ENCODE measurements at places on chromosomes 4 and X.

GRCh38 chr4:8682725-8683124, 90.2 kb downstream of the CPZ start:
- no peak for DNase-seq

DNA sequence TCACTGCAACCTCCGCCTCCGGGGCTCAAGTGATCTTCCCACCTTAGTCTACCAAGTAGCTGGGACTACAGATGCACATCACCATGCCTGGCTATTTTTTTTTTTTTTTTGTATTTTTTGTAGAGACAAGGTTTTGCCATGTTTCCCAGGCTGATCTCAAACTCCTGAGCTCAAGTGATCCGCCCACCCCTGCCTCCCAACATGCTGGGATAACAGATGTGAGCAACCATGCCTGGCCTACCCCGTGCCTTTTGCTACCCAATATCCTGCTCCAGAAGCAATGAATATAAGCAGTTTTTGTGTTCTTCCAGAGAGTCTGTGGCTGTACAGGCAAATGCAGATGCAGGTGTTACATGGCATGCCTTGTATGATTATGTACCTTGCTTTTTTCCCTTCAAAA, 50.5 kb downstream of the TBC1D14 start:
- no peak for DNase-seq

DNA sequence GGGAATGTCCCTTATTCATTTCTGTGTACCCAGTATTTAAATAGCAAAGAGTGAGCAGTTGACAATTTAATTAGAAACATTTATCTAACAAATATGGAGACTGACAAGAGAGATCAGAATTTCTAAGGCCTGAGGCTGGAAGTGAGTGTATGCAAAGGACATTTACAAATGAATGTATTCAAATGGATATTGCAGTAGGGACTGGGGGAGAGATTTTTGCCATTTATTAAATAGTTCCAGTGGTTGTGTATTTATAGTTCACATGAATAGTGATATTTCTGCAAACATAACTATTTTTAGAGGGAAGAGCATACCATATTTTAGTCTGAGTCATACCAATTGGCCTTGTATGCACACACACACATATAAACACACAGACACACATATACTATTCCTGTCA, 592.4 kb downstream of the GLUD2 start:
- DNase-seq = no peak

- no peak for DNase-seq
These were observed 279.2 kb downstream of the STK32B start for GRCh38 chr4:5330339-5330989.

DNA sequence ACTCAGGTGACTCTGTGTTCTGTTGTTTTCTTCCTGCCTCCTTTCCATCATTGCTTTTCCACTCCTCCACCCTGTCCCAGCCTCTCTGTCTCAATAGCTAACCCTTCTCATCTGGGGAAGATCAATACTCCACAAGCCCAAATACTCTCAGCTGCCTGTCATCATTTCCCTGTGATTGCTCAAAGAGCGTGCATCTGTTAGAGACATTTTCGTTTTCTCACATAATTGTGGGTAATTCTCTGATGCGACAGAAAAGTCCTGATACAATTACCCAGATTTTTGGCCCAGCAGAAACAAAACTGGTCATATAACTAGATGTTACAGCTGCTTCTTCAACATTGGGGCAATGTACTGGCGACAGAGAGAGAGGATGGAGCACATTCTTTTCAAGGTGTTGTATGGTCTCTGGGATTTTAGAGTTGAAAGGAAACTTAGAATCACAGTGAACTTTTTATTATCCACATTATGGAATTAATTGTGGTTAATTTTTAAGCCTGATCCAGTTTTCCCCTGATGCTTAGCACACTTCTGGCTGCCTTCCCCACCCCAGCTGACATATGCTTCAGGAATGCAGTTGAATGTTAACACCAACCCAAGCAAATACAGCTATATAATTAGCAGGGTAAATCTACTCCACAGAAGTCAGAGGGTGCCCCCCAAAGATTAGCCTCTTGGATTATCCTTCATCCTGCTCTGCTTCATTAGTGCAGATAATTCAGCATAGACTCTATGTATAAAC, 171.4 kb upstream of the ANXA3 start:
- DNase-seq = no peak

GRCh38 chr4:142874684-142875083, 28.6 kb upstream of the INPP4B start:
- no peak for DNase-seq

DNA sequence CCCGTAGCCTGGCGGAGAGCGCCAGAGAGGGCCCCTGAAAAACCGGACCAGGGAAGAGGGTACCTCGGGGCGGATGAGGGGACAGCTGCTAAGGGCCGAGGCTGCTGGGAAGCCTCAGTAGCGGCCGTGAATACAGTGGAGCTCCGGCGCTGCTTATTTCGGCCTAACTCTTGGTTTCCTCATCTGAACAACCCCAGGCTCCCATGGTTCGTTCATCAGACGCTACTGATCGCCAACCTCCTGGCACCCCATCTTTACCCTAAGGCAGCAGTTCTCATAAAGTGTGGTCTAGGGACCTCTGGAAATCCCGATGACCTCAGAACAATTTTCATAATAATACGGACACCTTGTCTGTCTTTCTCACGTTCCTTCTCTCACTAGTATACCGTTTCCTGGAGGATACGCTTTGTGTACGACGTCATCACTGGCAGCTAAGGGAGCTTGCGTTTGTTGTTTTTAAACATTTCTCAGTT, 645 bp upstream of the RAB28 start:
- peak; percentile 23 for DNase-seq

- DNase-seq = no peak
These were observed 76.2 kb downstream of the DOCK11 start for GRCh38 chrX:118571836-118572235.

DNA sequence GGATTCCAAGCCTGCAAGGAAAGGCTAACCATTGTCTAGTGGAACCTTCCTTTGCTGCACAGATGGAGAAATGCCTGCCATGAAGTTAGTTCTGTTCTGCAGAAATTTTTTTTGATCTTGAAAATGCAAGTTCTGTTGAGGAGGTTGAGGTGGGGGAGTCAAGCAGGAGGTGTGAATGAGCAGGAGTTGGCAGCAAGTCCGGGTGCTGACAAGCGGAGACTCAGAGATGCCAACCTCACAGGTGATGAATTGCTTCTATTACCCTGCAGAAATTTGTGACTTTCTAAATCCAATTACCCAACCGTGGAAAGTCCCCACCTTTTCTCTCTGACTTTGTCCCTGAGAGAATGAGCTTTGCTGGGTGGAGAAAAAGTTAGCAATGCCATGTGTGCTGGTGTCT, 350.1 kb downstream of the DHRSX start:
- DNase-seq = no peak

- no peak for DNase-seq
These were observed 25.4 kb upstream of the LIMCH1 start for GRCh38 chr4:41512596-41512995.

- DNase-seq = peak; percentile 54
These were observed 175.5 kb downstream of the DHRSX start for GRCh38 chrX:2325076-2325784.

DNA sequence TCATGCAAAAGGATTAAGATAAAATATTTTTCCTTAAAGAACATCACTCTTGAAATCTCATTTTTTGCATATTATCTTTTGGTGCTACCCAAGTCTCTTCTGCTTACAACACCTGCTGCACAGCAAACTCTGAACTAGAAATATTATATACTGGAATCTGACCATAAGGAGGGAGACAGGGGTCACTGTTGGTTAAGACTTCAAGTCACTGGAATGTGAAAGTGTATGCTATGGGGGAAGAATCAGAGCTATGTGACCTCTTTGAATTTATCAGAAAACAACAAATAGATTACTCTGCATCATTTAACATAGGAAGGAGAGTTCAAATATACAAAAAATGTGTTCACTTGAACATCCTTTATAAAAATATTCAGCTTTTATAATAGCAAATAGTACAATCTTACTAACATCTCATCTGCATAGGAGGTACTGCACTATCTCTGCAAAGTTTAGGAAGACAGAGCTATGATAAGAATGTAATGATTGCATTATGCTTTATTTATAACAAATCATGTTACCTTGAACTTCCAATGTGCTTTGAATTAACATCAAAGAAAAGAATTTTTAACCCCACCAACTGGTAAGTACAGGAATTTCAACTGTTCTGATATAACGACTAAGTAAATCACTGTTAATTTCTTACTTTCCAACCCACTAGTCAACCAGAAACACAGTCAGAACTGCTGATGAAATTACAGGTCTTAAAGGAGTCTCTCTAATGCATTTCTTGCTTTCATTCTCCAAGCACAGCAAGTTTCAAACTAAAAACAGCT, 69.8 kb downstream of the ZNF827 start:
- no peak for DNase-seq

GRCh38 chrX:153902385-153902784, 2.1 kb upstream of the AVPR2 start:
- DNase-seq = no peak

DNA sequence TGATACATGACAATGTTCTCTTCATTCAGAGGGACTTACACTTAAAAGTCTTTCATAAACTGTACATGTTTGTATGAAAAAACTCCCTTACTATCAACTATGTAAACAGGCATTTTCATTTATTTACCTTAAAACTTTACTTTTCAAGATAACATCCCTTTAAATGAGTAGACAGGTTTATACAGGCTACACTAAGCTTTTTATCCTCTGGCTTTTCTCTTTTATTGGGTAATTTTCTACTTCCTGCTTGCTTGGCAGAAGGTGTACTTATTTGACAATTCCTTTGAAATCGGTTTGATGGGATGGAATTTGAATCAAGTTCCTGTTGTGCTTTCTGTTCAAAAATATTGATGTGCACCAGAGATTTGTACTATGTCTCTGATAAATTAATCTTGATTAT, 81.4 kb downstream of the PTPN13 start:
- no peak for DNase-seq

DNA sequence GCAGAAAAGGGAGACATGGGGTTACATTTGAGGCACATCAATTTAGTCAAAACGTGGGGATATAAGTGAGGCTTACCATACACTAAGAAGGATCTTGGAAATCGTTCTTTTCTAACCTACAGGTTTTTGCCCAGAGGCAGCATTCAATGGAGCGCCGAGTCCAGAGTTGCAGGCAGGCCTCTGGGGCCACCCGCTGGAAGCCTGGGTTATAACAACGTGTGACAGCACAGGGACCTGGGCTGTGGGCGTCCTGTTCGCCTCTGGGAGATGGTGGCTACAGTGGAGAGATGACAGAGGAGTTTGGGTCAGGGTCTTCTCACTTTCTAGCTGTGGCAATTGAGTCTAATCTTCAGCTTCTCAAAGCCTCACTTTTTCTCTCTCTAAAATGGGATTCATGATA, 53.9 kb downstream of the ENPP6 start:
- no peak for DNase-seq

Measured in glomerular endothelial cell (primary cell).